ENCODE measurements at places on chromosomes 4 and X.

GRCh38 chrX:24219320-24219719 is 69.8 kb downstream of the ZFX start:
- no peak for DNase-seq

- DNase-seq: no peak
Observed at GRCh38 chrX:119646515-119646914, 40.3 kb upstream of the NKRF start.

DNA sequence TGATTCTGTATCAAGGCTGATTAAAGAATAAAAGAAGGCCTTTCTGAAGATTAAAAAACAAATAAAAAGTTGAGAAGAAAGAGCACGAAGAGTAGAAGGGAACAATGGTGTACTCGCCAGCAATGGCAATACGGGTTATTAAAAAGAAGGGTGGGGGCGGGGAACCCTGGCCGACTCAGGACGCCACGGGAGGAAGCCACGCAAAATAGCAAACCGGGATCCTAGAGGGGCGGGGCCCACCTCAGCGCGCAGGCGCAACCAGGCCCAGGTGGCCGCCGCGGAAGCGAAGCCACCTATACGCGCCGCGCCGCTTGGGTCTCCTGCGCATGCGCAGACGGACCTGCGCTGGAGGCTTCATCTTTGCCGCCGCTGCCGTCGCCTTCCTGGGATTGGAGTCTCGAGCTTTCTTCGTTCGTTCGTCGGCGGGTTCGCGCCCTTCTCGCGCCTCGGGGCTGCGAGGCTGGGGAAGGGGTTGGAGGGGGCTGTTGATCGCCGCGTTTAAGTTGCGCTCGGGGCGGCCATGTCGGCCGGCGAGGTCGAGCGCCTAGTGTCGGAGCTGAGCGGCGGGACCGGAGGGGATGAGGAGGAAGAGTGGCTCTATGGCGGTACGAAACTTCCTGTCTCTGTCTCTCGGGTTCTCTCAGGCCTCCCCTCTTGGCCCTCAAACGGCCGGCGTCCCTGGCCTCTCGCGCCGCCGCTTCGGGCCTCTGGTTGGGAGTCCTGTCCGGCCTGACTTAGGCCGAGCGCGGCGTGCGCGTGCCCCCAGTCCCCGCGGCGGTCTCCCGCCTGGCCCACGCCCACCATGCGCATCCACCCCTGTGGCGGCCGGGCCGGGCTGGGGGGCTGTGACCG is at the start of gene FIP1L1:
TSS of gene FIP1L1 (plus strand) at position 323 of the 852 bp plus-strand sequence. CDS start at position 521, 198 bp downstream.
- peak; percentile 39 for DNase-seq

GRCh38 chrX:69074726-69075125 is 90.5 kb downstream of the PJA1 start:
- no peak for DNase-seq

DNA sequence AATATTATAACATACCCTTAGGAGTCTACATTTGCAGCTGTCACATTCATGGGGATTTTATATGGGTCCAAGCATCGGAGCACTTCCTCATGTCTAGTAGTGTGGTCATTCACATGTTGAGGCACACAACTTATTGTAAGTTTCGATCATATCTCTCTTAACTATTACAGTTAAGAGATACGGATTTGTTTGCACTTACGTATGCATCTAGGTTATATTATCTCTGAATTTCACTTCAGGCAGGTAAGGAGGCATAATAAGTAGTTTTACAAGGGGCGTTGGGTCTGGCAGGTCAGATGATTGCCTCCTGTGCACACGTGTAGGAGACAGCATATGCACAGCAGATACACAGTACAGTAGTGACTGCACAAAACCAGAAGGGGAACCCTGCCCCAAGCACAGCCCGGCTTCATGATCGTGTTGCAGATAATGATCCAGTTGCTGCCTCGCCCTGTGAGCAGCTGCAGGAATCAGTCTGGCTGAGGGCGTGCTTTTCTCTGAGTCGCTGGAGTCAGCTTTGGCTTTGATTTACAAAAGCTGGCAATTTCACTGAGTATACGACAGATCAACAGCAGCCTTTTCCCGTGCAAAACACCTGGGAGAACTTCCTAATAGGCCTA is 302.9 kb upstream of the GATB start:
- peak; percentile 71 for DNase-seq

DNA sequence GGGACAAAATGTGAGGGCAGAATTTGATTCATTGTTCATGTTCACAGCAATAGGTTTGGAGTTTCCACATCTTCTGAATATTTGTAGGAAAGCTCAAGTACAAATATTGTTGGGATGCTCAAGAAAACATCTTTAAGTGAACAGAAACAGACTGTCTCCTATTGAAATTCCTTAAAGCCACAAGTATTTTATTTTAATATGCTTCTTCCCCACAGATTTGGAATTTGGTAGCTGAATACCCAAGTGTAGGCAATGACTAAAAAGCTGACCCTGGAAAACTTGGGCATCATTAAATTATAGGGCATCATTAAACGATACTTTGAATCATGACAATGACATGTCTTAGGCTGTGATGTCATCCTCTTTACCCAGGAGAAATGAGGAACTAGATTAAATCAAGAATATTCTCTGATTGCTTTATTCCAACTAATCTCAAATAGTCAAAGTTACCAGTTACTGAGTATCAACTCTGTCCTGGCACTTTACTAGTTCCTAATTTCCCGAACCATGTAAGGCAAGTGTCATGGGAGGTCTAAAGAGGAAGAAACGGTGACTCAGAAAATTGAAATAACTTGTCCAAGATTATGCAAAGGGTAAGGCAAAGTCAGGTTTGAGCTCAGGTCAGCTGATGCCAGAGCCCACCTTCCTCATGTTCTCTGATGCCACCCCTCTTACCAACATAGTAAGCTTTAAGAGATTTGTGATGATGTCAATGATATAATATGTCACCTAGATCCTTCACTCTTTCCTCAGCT is 223.1 kb upstream of the LEF1 start:
- no peak for DNase-seq

DNA sequence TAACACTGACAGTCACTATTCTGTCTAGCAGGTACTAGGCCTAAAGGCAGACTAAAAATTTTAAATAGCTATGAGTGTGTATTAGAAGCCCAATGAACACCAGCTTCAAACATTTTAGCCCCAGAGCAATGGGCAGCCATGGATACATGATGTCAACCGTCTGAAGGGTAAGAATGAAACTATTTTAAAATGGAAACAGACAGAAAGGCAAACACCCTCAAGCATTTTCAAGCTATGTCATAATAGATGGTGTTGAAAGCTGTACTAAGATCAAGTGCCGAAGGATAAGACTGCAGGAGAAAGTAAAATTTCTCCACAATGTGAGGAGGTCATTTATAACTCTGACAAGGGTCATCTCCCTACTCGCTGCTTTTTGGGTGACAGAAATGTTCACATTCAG is 225.0 kb downstream of the COL25A1 start:
- no peak for DNase-seq

DNA sequence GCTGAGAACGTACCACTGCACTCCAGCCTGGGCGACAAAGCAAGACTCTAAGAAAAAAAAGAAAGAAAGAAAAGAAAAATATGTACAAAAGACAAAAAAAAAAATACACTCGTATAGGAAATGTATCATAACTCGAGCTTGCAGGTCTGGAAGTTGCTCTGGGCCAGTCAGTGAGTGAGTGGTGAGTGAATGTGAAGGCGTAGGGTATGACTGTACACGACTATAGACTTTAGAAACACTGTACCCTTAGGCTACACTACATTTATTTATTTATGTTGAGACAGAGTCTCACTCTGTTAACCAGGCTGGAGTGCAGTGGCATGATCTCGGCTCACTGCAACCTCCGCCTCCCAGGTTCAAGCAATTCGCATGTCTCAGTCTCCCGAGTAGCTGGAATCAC is 29.4 kb downstream of the EVC2 start:
- DNase-seq: no peak

DNA sequence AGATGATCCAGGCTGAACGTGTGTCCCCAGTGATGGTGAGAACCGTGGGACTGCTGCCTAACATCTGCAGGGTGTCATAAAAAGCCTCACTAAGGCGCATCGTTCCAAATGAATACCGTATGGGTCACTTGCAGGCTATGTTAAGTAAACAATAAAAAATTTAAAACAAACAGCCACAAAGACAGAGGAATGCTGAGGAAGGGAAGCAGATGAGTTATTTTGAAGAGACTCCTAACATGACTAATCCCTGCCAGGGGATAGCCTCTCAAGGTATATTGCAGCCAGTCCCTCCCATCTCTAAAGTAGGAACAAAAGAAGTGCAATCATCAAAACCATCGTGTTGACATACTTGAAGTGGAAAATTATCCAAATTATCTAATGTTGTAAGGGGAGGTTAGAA is 83.8 kb downstream of the UNC5C start:
- DNase-seq: no peak

- no peak for DNase-seq
Observed at GRCh38 chrX:112874614-112875013, 34.0 kb upstream of the AMOT start.

DNA sequence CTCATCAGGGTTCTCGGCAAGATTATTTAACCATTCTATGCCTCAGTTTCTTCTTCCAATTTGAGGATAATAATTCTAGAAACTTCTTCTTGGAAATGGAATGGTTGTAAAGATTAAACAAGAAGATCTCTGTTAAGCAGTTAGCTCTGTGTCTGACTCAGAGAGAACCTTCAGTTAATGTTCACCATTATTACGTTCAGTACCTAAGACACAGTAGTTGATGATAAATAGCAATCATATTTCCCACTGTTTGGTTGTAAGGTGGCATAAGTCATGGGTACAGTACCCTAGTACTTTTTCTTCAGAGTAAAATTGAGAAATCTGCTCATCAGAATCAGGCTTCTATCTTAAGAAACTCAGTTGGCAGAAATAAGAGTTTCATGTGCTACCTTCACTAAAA is 366.5 kb upstream of the BOD1L1 start:
- DNase-seq: no peak

GRCh38 chrX:34332334-34332733 is 200.2 kb upstream of the FAM47A start:
- no peak for DNase-seq

- DNase-seq: no peak
Observed at GRCh38 chr4:128225148-128225547, 62.5 kb downstream of the PGRMC2 start.

- DNase-seq: no peak
Observed at GRCh38 chr4:103375278-103375677, 177.1 kb upstream of the CENPE start.

DNA sequence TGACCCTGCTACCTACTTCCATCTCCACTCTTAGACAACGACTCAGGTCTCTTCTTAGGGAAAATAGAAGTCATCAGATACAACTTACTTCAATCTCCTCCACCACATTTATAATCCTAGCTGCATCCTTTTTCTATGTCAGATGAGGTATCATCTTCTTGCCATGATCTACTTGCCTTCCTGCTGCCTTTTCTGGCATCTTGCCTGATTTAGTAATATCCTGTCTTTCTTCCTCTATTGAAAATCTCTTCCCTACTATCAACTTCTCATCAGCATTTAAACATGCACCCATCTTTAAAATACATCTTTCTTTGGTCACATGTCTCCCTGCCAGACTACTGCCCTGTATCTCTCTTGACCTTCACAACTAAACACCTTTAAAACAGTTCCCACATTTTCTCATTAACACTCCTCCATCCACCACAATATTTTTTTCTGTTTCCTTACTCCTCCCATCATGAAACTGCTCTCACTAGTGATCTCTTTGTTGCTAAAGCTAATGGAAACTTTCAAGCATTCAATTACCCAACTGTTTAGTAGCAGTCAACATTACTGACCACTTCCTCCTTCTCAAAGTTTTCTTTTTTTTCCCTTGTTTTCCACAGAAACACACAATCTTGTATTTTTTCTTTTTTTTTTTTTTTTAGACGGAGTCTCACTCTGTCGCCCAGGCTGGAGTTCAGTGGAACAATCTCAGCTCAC is 100.8 kb upstream of the CXorf66 start:
- DNase-seq: no peak

DNA sequence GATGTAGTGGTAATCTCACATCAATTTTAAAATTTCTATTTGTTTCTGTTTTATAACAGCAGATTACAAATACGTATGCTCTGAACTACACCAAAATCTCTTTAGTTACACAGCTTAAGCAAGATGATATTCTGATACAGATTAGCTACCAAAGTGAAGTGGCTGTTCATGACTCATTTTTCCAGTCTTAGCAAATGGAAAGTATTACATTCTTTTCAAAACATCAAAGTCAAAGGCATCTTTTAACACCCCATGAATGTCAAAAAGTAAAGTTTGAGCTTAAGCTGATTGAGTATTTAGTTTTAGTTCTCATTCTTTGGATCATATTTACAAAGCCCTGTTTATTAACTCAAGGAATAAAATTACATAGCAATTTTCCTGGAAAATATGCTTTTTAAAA is 6.6 kb upstream of the HPGDS start:
- DNase-seq: no peak

- DNase-seq: no peak
Observed at GRCh38 chrX:94758130-94758529, 1084.1 kb downstream of the FAM133A start.

GRCh38 chr4:23878912-23879732 is 10.7 kb downstream of the PPARGC1A start:
- DNase-seq: no peak

DNA sequence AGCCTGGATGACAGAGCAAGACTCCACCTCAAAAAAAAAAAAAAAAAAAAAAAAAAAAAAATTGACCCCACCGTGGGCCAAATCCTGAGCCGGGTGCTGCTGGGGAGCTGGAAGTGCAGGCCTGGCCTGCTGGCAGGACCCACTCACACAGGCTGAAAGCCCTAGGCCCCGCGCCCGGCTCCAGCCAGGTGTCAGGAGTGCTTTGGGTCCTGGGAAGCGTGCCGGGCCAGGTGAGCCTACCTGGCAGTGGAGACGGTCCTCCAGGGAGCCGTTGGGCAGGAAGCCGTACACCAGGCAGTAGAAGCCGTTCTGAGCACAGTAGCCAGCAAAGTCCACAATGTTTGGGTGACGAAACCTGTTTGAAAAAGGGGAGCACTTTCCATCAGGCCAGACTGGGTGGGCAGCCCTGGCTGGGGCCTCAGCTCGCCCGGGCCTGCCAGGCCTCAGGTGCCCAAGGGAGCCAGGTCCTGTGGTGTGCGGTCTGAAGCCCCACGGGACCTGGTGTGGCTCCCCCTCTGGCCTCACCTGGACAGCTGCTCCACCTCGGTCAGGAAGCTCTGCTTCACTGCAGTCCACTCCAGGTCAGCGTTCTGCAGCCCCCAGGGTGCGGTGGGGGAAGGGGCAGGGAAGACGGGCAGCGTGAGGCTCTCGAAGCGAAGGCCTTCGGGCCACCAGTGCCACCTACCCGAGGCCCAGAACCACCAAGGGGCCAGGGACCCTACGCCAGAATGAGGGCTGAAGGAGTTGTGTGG is 1.8 kb downstream of the IRAK1 start:
- DNase-seq: no peak

- no peak for DNase-seq
Observed at GRCh38 chr4:82802911-82803310, 4.3 kb upstream of the SCD5 start.

GRCh38 chr4:138290805-138291204 is 48.7 kb upstream of the SLC7A11 start:
- no peak for DNase-seq

- peak; percentile 24 for DNase-seq
Observed at GRCh38 chrX:16436348-16437188, 213.4 kb upstream of the S100G start.

DNA sequence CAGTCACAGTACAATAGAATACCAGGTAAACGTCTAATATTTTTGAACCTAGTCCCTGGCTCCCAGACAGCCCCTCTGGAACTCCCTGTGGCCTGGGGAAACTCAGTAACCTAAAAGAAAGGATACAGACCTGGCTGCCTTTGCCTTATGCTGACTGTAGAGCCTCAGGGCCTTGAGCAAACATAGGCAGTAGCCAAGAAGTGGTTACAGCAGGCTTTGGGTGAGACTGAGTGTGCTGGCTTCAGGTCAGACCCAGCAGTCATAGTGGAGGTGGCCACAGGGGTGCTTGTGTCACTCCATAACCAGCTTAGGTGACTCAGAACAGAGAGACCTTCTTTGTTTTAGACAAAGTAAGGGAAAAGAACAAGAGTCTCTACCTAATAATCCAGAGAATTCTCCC is 141.8 kb upstream of the PRDX4 start:
- DNase-seq: no peak

Data from NCI-H2081 treated with DMSO at 0.1 percent for 48 hours (cell line).